Suprapubic skin (tissue), 4 donors: ENCODE measurements at places on chromosomes 7 and 10.

DNA sequence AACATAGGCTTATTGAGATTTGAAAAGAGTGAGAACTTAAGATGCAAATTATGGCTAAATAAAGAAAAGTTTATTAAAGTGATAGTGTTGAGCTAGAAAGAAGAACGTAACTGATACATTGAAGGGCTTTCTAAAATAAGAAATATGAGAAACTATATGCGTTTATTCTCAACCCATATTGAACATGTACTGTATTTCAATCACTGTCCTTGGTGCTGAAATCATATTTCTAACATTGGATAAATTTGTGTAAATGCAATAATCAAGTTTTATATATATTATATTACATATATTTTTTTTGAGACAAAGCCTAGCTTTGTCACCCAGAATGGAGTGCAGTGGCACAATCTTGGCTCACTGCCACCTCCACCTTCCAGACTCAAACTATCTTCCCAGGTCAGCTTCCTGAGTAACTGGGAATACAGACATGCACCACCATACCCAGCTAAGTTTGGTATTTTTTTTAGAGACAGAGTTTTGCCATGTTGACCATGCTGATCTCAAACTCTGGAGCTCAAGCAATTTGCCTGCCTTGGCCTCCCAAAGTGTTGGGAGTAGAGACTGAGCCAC is 1065.8 kb downstream of the REEP3 start:
- no peak for DNase-seq

- no peak for DNase-seq
Observed at GRCh38 chr7:134571746-134572461, 23.0 kb downstream of the AKR1B15 start.

GRCh38 chr10:1715821-1716220 is 21.5 kb downstream of the ADARB2 start:
- DNase-seq, result no peak

- DNase-seq, result peak; percentile 83
Observed at GRCh38 chr7:74612015-74612829, 45.3 kb upstream of the GTF2I start.

DNA sequence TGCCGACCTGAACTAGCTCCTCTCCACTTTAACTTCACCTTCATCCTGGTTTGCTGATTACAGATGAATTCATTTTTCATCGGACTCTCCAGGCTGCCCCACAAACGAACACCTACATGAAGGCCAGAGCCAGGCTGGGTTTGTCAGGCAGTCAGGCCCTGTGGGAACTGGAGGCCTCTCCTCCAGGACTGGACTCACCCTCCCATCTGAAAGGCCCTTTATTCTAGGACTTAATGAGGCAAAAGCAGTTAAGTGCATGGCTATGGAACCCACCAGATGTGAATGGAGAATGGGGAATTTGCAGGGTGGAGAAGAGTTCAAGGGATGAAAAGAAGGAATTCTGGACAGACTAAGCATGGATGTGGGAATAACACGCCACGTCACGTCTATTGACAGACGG is 170.8 kb downstream of the ARHGAP12 start:
- DNase-seq, result no peak

- DNase-seq, result no peak
Observed at GRCh38 chr7:154628556-154628955, 374.4 kb downstream of the PAXIP1 start.

GRCh38 chr7:51238981-51239495 is 77.6 kb downstream of the COBL start:
- DNase-seq, result no peak

DNA sequence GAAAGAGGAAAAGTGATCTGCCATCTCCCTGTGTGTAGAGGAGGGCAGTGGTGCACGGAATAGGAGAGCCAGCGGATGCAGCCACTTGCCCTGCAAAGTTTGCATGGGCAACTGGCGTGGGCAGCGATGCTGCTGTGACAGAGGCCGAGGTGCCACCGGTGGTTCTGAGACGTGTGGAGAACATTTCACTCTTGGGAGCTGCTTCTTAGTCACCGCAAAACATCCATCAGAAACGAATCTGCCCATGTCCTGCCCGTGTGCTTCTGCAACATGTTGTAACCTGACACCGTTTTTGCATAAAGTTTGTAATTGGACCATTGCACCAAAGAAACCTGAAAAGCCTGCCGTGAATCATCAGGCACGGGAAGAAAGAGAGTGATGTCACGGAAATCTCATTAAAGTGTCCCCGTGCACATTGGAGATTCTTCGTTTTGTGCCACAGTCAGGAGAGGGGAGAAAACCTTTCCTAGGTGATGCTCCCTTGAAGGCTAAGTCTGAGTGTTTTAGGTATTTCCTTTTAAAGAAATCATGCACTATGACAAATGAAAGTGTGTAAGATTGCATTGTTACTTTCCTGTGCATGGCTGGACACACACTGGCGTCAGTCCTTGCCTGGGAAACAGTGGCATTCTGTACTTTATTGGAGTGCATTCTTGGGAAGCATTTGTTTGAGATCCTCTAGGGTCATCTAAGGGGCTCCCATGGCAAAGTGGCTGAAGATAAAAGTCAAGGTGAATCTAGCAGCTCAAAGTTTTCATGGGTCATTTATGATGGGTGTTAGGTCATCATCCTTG is 302.6 kb downstream of the KLF6 start:
- peak; percentile 81 for DNase-seq

- no peak for DNase-seq
Observed at GRCh38 chr7:94050046-94050445, 45.9 kb upstream of the BET1 start.

- DNase-seq, result no peak
Observed at GRCh38 chr7:132351954-132352499, 224.2 kb downstream of the PLXNA4 start.

DNA sequence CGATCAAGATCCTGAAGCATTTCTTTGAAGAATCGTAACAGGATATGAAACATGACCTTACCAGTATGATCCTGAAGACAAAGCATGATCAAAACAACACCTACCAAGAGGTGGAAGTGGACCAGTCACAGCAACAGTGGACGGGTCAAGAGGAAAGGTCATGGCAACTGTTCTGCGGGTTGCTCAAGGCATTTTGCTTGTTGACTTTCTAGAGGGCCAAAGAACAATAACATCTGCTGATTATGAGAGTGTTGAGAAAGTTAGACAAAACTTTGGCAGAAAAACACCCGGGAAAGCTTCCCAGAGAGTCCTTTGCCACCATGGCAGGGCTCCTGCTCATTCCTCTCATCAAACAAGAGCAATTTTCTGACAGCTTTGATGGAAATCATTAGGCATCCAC is 65.6 kb upstream of the LRRC18 start:
- no peak for DNase-seq
